ENCODE measurements at places on chromosomes 1 and 21.

DNA sequence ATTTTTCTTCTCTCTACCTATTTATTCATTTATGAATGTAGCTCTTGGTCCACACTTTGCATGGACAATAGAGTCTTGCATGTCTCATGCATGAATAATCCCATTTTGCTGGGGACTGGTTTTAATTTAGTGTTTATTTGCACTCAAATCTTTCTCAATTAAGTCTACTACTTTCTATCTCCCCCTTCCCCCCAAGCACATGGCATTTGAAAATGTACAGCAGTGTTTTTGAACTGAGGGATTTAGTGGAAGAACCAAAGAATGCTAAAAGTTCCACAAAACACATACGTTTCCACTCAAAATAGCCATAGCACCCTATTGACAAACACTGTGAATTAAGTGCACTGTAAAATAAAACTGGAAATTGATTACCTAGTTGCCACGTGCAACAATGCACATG is 119.5 kb upstream of the USH2A start:
- no peak for DNase-seq

DNA sequence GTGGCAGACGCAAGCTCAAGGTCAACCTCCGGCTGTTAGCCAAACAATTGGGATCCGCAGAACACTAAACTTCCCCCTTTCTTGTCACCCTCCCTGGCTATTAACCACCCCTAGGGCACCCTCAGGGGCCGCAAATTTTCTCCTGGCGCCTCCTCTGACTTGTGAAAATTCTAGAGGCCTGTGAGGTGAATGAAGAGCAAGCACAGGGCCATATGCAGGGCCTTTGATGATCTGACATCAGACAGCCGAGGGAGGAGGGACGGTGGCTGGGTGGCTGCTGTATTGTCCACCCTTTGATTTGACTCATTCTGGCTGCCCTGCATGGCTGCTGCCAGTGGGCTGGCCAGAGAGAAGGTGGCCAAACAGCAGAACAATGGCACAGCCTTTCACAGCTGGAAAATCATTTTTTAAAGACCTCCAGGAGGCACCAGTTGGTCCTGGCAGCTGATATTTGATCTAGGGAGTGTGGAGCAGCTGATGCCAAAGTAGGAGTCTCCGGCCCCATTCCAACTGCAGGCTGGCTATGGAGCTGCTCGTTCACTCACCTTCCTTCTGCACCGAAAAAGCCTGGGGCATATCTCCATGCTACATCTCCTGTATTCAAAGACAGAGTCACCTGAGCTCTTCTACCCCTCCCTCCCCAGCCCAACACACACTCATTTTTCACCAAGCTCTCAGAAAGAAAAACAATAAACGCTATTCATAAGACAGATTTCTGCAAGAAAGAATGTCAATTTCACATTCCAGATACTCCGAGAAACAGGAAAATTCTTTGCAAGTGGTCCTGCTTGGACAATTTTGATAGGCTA is 44.9 kb upstream of the BARHL2 start:
- DNase-seq: no peak

GRCh38 chr21:31498985-31499384 is 154.9 kb upstream of the TIAM1 start:
- no peak for DNase-seq

DNA sequence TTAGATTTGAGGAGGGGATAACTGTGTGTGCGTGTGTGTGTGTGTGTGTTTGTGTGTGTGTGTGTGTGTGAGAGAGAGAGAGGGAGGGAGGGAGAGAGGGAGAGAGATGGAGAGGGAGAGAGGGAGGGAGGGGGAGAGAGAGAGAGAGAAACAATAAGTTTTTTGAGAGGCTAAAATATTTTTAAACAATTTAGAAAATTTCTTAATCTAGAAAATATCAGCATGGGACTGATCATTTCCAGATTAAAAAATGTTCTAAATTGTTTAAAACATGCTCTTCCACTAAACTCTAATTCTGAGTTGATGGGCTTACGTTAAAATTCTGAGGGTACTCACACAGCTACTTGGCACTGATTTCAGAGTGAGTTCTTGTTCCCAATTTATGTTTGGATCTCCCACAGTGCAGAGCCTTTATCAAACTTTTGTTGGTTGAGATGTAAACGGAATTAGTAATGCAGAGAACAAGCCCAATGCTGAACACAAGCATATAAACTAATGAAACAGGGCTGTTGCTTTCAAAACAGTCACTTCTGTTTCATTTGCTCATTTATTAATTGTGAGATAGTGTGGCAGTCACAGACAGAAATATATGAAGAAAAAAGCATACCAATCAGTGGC is 73.4 kb upstream of the RGS2 start:
- no peak for DNase-seq

GRCh38 chr1:179146911-179147310 is 65.0 kb downstream of the TOR3A start:
- no peak for DNase-seq

DNA sequence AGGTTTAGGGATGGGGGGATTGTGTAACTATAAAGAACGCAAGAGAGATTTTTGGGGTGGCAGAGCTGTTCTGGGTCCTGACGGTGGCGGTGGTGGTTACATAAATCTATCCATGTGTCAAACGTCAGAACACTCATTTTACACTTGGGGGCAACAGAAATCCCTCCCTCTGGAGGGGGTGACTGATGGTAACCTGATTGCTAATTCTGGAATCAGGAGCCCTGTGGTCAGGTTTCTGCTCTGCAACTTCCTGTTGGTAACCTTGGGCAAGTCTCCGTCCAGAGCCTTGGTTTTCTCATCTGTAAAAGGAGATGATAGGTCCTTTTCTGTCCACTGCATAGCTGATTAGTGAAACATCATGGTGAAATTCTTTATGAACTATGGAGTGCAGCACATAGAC is 40.9 kb downstream of the ALPL start:
- DNase-seq: no peak

GRCh38 chr1:7539769-7540175 is 231.3 kb upstream of the VAMP3 start:
- peak; percentile 43 for DNase-seq

DNA sequence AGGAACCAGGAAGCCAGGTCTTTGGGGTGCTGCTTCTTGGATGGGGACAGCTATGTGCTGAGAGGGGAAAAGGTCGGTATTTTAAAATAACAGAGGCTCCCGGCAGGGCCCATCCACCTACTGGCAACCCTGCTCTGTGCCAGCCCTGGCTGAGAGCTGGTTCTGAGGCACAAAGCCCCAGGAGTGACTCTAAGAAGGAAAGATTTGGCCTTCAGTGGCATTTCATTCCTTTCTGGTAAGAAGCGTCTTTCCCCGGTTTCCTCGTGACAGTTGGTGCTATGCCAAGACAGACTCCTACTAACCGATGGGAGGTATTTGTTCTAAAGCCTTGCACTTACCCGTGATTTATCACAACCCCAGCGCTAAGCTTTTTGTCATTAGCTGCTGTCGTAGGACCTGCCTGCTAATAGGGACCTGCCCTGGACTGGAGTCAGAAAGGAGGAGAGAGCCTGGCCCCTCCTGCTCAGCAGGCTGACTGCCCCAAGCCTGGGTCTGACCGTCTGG is 123.1 kb upstream of the ADAR start:
- no peak for DNase-seq

DNA sequence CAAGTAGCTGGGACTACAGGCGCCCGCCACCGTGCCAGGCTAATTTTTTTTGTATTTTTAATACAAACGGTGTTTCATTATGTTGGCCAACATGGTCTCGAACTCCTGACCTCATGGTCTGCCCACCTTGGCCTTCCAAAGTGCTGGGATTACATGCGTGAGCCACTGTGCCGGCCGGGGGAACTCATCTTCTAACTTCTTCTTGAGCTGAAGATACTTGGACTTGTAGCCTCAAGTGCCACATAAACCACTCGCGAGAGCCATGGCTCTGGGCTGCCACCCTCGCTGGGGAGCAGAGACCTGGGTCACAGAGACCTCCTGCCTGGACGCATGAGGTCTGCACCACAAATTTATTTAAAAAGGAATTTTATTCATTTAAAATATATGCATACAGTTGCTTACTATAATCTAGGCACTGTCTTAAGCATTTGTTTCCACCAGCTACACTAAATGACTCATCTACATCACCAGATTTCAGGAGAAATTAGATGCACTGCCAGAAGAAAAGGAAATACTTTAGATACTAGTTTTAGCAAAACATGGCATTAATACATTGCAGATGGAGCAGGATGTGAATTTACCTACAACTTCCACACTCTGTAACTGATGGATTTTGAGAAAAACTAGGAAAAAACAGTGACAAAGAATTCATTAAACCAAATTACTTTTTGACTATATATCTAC is 29.9 kb upstream of the PUM1 start:
- DNase-seq: no peak

GRCh38 chr21:17682924-17683323 is 70.2 kb upstream of the BTG3 start:
- no peak for DNase-seq

DNA sequence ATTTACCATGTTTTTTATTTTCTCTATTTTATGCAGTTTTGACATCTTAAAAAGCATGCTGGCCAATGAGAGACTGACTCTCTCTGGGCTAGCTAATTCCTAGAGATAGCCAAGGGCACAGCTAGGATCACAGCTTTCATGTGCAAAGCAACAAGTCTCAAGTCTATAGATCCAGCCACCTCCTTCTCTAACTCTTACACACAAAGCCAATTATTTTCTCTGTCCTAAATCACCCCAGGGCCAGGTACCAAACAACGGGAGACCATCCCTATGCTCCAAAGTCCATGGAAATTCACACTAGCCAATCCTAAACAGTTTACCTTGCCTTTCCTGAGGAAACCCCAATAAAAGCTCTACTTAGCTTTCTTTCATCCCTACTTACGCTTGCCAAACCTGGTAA is 38.0 kb downstream of the ARHGAP29 start:
- DNase-seq: no peak

DNA sequence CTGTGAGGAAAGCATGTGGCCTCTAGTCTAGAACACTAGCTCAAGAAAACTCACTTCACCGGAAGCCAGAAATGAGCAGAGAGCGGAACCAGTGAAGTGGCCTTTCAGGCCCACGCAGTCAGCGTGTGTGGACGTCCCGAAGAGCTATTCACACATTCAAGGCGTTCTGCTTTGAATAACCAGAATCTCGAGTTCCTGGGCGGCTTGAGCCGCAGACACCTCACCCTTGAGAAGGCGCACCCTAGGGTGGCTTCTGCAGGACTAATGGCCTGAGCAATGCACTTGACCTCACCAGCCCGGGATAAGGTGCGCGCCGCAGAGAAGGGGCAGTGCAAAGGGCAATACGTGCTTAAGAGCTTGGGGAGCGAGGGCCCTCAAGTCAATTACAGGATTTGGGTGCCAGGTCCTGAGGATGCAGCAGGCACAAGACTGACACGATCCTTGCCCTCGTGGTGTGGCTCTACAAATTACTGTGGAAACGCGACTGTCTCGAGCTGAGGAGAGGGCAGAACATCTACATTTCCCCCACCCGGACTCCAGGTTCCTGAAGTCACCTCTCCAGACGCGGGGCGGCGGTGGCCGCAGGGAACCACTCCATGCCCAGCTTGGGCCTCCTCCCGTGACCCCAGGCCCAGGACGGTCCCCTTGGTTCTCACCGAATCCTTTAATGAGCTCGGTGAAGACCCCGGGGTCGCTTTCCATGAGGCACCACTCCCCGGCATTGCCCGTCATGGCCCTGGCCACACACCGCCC is 455 bp downstream of the UCHL5 start:
- peak; percentile 54 for DNase-seq

DNA sequence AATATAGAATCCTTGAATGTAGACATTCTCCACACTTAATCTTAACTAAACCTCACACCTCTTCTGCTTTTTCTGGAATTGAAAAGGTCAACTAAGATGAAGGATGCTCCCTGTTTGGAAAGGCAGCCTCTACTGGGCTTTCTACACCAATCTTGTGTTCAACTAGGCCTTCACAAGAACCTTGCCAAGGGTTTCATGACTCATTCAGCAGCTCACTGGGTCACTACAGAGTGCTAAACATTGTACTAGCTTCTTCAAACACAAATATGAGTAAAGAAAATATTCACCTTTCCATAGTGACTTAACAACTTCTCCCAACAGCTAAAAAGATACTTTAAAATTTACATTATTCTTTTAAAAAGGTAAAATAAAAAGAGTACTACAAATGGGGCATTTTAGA is 135.3 kb upstream of the PRMT6 start:
- DNase-seq: no peak

DNA sequence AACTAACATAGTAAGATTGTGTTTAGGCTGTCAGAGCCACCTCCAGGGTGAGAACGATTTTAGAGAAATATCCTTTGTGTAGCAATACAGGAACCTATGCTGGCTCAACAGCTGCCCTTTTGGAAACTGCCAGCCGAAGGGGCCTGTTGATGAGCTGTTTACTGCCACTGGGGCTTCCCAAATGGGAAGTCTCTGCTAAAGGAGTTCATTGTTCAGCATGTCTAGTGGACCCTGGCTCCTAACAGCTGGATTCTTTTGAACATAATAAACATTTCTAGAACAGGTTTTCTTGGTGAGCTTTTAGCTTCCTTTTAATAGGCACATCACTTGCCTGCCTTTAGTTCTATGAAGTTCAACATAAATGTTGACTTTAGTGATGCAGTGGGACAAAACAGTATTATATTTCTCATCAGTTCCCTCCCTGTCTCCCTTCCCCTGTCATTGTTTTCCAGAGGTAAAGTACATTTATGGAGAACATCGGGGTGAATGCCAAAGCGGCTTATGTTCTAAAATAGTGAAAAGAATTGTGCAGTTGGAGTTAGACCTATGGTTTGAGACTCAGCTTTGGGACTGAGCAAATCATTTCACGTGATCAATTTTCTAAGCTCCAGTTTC is 57.4 kb downstream of the UCK2 start:
- no peak for DNase-seq

DNA sequence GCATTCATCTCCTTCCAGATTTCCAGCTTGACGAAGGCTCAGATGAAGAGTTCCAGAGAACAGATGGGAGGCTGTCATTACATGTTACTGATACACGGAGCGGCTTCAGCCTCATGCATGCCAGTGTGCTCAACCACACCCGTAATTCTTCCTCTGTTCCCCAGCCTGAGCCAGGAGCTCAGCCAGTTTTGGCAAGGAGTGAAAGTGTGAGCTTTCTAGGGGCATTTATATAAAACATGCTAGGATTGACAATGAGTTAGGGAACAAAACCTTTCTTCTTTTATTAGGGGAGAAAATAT is 290.4 kb upstream of the PLXNA2 start:
- peak; percentile 25 for DNase-seq

- peak; percentile 48 for DNase-seq
Observed at GRCh38 chr1:17603091-17603841, 63.8 kb downstream of the ARHGEF10L start.

DNA sequence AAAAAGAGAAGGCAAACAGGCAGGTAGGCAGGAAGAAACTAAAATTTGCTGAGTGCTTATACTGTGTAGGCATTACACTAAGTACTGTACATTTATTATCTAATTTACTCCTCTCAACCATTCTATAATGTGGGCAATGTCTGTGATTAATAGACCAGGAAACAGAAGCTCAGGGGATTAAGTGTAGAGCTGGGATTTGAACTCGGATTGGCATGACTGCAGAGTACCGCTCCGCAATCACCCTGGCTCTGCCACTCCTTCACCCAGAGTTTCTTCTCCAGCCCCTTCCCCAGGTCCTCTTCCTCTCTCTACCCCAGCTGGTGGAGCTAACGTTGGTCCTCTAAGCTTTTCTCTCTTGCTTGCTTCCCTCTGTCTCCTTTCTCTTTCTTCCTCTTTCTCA is 11.5 kb upstream of the S100A2 start:
- no peak for DNase-seq
